CD4-positive, alpha-beta T cell treated with Interleukin-4 for 4 hours (primary cell): ENCODE measurements at places on chromosomes 5 and 9.

GRCh38 chr5:93572101-93572607, 8.9 kb downstream of the NR2F1-AS1 start:
- DNase-seq, result no peak

- no peak for DNase-seq
These were observed 6.3 kb upstream of the NR5A1 start for GRCh38 chr9:124513376-124513994.

DNA sequence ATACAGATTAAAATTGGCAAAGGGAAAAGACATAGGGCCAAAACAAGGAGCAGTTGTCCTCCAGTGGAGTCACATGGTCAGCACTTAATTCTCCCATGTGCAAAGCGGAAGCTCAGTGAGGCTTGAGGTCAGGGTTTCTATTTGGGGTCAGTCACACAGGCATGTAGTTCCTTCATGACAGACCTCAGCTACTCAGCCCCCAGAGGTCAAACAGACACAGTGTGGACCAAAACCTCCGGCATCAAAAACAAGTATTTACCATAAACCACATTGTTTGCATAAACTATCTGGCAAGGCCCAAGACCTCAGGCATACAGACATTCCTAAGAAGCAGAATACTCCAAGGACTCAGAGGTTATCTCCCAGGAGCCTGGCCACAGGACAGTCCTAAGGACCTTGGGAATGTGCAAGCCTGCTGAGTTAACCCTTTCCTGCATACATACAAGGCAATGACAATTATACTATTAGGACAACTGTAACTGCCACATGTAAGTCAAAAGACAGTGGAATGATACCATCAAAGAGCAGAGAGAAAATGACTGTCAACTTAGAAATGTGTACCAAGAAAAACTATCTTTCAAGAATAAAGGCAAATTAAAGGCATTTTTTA, 28.7 kb upstream of the FNIP1 start:
- DNase-seq, result no peak

DNA sequence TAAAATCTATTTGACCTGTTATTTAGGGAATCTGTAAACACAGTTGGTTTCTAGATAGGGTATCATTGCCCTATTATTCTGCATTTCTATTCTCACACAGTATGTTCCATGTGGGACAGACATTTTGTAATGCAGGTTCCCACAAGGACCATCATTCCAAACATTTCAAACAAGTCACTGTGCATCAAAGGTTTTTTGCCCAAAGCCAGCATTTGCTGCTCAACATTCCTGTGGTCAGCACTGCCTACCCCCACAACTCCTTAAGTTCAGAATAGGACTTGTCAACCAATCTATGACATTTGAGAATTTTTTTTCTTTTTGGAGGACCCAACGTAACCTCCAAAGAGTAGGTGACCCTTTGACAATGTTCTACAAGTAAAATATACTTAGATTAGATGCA, 95.7 kb downstream of the LPAR1 start:
- no peak for DNase-seq

GRCh38 chr5:42492974-42493373, 69.7 kb downstream of the GHR start:
- no peak for DNase-seq

DNA sequence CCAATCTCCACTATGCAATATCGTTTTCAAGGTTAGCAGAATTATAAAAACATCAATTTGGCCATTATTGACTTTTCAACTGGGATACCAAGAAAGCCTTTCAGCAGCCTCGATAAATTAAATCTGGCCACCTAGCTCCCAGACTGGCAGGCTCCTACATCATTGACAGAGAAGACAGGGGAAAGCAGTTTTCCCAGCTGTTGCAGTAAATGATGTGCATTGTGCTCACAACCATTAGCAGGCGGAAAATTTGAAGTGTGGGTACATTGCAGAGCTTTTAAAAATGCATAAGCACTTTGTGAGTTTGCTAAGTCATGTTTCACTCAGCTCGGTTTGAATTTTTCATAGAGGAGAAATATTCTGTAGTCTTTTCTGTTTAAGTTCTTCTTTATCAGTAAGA, 297.9 kb downstream of the KCTD16 start:
- DNase-seq, result no peak

DNA sequence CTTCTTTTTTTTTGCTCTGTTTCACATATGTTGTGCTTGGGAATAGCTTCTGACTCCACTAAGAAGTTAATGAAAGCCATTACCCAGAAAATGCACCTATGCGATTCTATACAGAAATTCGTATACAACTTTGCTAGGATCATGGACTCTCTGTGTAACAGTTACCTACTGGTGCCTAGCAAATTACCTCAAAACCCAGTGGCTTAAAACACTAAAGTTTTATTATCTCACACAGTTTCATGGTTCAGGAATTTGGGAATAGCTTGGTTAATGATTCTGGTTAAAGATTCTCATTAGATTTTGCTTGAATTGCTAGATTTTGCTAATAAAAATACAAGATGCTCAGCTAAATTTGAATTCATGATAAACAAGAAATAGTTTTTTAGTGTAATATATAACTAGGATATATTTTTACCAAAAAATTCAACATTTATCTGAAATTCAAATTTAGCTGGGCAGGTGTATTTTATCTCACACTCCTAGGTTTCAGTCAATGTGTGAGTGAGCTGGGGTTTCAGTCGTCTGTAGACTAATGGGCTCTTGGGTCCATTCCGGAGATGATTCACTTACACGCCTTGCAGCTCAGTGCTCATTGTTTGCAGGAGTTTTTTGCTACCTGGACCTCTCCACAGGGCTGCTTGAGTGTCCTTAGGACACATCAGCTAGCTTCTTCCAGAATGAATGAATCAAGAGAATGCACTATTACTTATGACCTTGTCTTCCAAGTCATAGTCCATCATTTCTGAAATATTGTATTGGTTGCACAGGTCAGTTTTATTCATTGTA, 75.1 kb downstream of the MROH2B start:
- DNase-seq, result no peak

DNA sequence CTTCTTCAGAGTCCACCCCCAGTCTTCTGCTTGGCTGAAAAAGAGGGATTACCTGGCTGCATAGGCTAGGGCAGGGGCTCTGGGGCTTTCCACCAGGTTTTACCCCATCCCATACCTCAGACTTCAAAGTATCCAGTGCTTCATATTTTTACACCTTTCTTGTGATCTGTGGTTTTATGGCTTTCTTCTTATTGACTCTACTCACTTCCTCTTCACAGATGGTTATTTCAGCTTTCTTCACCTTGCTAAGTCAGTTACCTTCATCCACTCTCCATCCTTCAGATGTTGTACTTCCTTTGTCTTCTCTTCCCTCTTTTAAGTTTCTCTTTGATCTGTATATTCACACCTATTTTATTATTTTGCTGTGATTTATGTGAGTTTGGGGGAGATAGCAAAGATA, 104.3 kb downstream of the GRIA1 start:
- no peak for DNase-seq

GRCh38 chr5:126499853-126500342, 76.7 kb downstream of the GRAMD2B start:
- DNase-seq, result peak; percentile 66

DNA sequence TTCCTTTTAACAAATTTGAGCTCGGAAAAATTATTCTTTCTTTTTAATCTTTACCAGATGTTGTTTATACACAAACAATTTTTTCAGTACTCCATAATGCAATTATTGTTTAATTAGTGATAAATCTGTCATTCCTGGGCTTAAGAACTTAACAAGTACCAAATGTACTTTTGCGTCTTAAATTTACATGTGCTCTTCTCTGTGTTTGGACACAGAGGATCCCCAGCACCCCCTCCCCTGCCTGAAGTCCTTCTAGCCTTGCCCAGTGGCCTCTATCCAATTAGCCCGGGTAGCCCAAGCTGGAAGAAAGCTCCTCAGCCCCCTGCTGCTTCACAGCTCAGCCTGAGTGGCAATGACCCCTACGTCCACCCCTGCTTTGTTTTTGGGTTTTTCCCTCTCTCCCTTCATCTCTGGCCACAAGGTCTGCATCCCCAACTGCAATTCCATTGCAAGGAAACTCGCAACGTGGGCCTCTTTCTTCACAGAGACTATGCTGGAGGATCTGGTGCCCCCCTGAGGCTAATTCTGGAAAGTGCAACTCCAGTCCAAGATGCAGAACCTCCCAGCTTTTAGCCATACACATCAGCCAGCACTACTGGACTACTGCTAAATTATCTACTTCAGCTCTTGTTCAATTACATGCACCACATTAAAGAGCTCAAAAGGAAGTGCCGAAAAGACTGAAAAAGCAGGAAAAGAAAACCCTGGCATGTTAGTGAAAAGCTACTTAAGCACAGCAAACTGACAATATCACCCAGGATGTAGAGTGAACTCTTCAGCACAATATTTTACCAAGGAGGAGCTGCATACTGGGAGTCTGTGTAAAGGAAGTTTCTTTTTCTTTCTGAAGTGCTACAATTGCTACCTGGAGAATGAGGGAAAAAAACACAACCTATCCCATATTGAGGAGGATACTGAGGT, 186.2 kb downstream of the FANCC start:
- DNase-seq, result peak; percentile 32

DNA sequence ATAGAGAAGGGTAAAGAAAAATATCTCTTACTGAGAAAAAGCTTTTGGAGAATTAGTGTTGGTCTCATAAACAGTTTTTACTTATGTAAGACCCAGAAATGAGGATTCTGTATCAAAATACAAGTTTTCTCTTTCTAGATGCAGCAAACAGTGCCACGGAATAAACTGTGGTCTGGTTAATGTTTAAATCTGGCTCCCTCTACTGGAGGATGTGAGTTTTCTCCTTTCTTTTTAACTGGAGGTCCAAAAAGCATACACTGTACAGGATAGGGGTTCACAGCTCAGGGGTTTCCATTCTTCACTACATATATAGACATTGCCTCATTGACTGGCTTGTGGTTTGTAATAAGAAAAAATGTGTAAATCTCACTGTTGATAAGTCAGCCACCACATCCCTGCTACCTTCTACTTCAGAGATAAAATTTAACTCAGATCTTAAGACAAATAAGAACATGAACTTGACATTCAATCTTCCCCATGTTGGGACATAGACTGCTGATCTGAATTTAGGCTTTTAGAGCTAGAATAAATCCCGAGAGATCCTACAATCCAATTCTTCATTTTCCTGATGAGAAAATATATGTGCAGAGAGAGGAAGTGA, 98.9 kb downstream of the CFAP95 start:
- peak; percentile 47 for DNase-seq

GRCh38 chr5:17267106-17267505, 49.7 kb downstream of the BASP1 start:
- no peak for DNase-seq

DNA sequence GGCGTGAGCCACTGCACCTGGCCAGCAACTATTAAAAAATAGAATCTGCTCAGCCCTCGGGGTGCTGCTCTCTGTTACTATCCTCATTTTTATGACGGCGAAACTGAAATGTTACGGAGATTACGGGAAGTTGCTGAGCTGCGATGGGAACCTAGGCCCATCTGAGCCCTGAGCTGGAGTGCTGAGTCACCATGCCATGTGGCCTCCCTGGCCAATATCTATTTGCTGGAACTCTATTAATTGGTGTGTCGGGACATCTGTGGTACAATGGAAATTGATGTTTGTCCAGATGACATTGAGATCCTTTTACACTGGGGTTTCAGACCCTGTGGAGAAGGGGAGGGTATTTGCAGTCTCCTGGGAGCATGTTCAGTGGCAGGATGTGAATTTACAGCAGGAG, 8.1 kb downstream of the PRDM12 start:
- DNase-seq, result no peak

GRCh38 chr5:6849316-6850105, 136.3 kb downstream of the TENT4A start:
- peak; percentile 11 for DNase-seq

DNA sequence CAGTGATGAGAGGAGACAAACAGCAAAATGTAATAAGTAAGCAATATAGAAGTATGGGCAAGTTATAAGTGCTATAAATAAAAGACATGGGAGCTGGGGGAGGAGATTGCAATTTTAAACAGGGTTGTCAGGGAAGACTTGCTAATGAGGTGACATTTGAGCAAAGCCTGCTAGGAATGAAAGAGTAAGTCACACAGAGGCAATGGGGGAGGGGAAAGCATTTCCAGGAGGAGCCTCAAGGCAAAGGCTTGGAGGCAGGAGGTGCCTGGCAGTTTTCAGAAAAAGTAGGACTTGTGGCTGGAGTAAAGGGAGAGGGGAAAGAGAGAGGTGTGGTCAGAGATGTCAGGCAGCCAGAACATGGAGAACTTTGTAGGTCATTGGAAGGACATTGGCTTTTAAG, 124.4 kb upstream of the NMUR2 start:
- DNase-seq, result no peak

DNA sequence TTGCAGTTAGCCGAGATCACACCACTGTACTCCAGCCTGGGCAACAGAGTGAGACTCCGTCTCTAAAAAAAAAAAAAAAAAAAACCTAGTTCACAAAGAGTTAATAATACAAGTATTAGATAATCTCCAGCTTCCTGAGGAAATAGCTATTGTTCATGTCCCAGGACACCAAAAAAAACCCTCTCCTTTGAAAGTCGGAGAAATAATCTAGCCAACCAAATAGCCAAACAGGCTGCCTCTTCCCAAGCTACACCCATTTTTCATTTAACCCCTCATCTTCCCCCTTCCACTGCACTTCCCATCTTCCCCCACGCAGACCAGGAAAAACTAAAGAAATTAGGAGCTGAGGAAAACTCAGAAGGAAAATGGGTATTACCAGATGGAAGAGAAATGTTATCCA, 23.6 kb downstream of the CNOT8 start:
- no peak for DNase-seq

DNA sequence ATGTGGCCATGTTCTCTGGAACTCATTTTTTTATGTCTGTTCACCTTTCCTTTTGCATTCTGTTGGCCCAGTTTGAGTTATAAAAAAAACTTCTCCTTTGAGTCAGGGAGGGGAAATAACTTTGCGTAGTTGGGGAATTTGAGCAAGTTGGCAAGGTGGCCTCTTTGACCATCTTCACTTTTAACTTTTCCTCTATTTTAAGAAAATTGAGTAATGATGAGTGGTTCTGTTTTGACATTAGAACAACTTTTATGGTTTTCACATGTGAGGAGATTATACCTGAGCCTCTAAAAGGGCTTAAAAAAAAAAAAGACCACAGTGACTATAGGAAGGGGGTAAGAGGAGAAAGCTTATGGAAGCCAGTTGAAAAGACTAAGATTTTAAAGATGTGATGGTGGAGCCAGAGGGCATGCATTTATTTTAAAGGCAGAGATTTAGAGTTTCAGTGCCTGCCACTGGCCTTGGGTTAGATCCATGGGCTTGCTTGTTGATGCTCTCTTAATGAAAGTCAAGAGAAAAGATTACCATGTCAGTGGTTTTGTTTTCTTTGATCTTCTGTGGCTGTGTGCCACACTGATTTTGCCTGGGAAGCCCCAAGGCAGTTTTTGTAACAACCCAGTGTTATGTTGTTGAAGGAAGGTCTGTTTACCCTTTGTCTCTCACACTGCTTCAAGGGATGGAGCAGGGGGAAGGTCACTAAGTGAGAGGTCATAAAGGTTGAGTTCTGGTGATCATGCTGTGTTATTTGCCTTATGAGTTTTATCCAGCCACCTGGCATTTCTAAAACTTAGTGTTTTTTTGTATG, 219.7 kb upstream of the CD180 start:
- no peak for DNase-seq
